ENCODE measurements at places on chromosomes 2 and 18.

GRCh38 chr2:119010336-119010735, 68.3 kb downstream of the MARCO start:
- no peak for DNase-seq

- DNase-seq, result no peak
Measured at GRCh38 chr18:50298443-50299284, 11.2 kb upstream of the CXXC1 start.

GRCh38 chr2:675982-676646, 1.1 kb downstream of the TMEM18 start:
- peak; percentile 46 for DNase-seq

GRCh38 chr2:187215532-187216240, 232.4 kb downstream of the CALCRL start:
- DNase-seq, result no peak

GRCh38 chr18:44171301-44171700, 509.4 kb upstream of the SETBP1 start:
- no peak for DNase-seq

DNA sequence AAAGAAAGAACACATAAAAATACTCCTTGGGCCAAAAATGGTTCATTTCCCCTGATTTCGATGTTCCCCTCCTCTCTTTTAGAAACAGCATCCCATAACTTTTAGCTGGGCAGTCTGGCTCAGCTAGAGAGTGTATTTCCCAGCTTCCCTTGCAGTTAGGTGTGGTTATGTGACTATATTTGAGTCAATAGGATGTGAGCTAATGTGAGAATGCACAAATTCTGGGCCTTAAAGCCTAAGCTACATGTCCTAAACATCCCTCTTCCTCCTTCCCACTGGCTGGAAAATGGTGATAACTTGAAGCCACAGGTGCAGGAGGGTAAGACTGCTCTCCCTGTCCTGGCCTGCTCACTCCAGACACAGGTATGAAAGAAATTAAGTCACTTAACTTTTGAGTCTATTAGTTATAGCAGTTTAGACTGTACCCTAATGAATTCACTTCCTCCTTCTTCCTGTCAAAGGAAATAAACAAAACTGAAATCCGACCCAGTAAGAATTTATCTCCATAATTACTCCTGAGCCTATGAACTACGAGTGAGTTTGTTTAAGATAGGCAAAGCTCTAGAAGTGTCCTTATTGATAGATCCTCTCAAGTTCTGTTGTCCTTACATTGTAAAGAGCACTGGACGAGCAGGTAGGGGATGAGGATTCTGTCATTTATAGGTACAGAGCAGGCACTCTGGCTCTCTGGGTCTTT, 177.6 kb downstream of the MTX2 start:
- no peak for DNase-seq

DNA sequence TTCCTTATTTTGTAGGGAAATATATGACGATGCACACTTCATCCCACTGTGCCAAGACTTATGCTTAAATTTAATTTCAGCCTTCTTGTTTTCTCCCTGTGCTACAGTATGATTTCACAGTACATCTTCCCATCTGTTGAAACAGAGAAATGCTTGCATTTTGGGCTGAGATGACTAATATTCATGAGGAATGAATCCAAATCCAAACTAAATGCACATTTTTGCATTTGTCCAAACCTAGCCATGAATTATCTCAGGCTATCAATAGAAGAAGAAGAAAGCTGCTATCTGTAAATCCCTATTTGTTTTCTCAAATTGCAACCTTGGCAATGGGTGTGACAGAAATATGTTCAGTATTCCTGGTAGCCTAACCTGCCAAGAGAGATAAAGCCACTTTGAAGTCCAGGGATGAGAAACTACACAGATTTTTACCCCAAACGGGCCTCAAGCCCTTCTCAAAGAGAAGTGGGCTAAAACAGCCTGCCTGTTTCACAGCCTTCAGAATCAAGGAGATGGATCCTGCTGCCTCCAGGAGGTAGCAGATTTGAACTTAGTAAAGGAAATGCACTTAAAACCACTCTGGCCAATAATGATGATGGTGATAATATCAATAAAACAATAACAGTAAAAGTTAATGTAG, 306.9 kb upstream of the NT5C1B start:
- no peak for DNase-seq

DNA sequence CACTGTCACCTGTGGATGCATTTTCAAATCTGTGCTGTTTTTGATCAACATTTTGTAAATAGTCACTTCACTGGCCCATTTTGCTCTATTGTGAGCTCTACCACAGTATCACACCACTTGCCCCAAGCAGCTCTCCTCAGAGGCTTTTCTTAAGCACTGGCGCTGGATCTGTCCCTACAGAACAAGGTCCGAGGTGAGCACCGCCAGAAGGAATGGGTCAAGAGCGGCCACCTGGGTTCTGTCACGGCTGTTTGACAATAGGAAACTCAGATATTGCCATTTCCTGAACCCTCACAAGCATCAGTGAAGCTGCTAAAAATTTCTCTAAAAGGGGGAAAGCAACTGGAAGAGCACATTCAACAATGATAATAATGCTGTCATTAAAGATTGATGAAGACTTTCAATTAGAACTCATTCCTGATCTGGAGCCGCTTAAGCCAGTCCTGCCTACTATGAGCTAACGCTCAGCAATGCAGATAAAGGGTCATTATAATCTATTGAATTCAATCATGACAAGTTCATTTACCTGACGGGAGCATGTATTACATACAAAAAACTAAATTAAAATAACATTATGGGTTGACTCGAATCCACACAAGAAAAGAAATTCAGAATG, 514.0 kb downstream of the GALR1 start:
- no peak for DNase-seq

DNA sequence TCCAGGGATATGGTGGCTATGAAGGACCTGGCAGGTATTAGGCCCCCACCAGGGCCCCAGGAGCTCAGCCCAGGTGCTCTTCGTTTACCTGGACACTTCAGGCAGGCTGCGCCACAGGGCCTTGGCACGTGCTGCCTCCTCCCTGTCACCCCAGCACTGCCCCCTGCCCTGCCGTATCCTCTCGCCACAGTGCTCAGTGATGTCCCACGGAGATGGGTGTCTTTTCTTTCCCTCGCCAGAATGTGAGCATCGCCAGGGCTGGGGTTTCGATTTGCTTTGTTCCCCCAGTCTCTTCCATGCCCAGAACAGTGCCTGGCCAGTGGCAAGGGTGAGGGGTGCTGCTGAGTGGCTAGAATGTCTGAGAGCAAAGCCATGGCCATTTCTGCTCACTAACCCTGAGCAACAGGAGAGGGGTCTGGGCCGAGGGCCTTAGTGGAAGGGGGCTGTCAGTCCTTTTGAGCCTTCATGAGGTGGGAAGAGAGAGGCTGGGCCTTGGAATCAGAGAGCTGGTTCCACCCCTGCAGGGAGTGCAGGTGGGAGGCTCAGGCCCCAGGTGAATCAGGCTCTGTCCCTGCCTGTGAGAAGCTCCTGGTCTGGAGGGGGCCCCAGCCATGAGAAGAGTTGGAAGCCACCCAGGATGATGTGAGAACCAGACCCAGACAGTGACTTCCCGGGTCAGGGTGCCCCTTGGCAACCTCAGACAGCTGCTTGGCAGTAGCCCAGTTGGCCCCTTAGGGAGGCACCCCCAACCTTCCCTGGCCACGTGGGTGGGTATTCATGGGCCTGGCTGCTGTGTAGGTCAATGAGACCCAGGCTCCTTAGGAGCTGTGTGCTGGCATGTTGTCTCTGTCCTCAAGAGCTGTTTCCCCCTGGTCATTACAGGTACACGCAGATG, 129.9 kb upstream of the HS6ST1 start:
- no peak for DNase-seq

DNA sequence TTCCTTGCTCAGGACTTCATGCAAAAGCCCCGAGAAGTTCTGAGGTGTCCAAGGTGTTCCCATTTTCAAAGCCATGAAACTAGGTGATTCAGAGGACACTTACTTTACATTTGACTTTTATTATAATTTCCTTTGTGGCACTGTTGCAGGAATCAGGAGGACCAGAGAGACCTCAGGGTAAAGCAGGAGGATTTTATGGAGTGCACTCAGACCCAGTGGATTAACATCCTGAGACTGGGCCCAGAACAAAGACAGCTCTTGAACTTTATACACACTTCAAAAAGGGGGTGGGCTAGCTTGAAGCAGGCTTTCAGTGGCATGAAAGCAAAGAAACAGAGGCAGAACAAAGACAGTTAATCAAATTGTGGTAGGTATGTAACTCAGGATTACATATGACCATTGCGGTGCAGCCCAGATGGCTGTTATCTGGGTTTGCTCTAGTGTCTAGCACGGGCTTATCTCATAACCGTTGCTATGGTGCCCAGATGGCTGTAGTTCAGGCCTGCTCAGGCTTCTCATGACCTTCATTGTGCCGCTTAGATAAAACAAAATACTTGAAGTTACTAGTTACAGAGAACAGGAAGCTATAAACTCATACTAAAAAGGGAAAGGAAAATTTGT, 39.4 kb downstream of the TMEM182 start:
- no peak for DNase-seq

GRCh38 chr2:198873503-198874471, 584.0 kb downstream of the SATB2 start:
- DNase-seq, result no peak

DNA sequence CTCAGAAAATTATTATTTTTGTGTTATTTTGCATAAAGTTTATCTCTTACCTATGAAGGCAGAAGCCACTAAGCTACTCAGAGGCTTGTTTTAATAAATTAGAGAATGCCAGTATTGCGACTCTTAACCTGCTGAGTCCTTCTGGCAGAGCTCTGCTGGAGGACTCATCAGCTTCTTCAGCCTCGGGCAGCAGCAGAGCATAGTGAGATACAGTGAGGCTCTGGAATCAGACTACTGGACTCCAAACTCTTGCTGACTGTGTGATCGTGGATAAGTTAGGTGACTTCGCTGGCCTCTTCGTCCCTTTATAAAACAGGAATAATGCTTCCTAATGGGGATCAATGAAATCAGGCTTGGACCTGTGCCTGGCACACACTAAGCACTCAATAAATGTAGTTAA, 1.7 kb downstream of the PTRHD1 start:
- DNase-seq, result no peak

GRCh38 chr2:154706660-154707059, 8.2 kb downstream of the KCNJ3 start:
- DNase-seq, result no peak
